Breast epithelium (tissue), 4 donors: ENCODE measurements at places on chromosomes 7 and 10. TPM values are rescaled to one million over a fixed set of nuclear protein-coding genes. Genes with fewer than 3 reads are reported as not detected.

CPXM2 gene
- 5.3 TPM for total RNA-seq

- no peak for DNase-seq
These were observed 13.5 kb upstream of the STK17A start for GRCh38 chr7:43569424-43569823.

DNA sequence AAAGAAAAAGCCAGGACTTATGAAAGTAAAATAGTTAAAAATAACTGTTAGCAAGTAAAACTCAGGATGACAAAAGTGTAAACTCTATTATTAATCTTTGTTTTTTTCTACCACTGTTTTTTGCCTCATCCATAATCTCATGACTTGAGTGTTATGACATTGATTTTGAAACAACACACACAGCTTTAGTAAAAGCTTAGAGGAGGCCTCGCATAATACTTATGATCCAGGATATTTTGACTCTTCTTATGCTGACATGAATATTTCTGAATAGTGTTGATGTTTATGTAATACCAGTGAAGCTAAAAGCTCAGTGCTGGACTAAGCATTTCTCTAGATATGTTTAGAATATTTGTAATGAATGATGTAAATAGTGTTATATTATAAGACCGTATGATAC, 10.5 kb downstream of the KAT6B start:
- no peak for DNase-seq

GRCh38 chr7:47932016-47932415, 16.2 kb downstream of the PKD1L1 start:
- no peak for DNase-seq

- no peak for DNase-seq
These were observed 143.4 kb upstream of the GLI3 start for GRCh38 chr7:42380401-42380800.

DNA sequence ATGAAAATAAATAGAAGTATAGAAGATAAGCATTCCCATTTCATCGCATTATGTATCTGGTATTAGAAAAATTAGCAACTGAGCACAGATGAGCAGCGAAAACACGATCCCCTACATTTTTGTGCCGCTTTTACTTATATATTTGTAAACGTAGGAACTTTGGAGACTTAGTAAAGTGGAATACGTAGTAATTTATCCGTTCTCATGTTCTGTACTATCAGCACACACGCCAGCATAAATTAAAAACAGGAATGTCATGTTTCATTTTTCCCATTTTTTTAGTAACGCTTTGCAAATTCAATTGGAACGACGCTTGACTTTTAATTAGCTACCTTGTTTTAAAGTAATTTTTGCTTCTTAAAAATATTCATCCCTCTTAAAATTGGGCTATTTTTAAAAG, 2.4 kb downstream of the ZNRF2 start:
- no peak for DNase-seq

CUZD1 gene
- total RNA-seq, result 0.98 TPM
